ENCODE measurements at places on chromosomes 11 and 22. TPM values are rescaled to one million over a fixed set of nuclear protein-coding genes. Genes with fewer than 3 reads are reported as not detected.

DNA sequence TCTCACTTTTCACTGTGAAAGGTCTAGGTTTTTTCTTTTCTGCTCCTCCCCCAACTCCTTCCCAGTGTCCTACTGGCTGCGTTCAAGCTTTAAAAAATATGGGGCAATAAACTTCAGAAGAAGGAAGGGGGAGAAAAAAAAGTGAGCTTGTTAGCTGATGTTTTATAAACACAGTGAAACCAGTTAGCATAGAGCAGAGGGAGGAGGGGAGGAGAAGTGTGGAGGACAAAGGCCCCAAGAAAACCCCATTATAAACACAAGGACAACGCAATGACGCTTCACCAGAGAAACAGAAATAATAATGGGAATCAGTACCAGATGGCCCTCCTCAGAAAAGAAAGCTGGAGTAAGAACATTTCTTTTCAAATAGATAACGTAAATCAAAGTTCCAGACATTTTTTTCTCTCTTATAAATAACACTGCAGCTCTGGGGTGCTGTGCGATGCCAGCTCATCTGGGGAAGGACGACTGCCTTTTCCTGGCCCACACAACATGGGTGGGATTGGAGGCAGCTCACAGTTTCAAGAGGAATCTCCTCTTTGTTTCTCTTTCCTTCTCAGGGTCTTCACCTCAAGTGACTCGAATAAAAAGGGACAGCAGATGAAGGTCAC, 235.4 kb upstream of the NARS2 start:
- DNase-seq = no peak

DNA sequence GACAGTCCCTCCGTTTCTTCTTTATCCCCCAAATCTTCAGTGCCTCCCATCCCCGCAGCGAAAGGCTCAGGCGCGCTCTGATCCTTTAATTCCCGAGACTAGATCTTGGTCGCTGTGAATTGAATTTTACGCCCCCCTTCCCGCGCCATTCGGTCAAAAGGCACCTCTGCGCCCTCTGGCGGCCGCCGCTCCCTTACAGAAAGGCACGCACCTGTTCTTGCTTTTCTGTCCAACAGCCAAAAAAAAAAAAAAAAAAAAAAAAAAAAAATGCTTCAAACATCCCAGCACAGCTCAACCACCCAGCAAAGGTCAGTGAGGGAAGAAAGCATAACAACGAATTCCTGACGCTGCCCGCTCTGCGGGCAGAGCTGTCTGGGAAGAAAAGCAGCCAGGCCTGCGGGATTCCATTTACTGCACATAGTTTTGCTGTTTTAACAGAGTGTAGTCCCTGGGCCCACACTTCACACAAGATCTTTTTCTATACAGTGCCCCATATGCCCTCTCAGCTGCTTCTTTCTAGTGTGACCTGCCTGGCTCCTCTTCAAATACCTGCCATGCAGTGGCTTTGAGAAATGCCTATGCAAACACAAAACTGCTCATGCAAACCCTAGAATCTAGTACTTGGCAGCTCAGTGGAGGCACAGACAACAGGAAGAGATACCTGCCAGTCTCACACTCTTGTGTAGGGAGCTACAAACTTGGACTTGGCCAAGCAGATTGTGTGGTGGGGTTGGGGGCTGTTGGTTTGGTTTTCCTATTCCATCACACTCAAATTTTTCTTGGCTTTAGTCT, 1.3 kb upstream of the ESAM start:
- no peak for DNase-seq

GRCh38 chr11:14423633-14424032, 64.7 kb upstream of the RRAS2 start:
- DNase-seq = no peak

DNA sequence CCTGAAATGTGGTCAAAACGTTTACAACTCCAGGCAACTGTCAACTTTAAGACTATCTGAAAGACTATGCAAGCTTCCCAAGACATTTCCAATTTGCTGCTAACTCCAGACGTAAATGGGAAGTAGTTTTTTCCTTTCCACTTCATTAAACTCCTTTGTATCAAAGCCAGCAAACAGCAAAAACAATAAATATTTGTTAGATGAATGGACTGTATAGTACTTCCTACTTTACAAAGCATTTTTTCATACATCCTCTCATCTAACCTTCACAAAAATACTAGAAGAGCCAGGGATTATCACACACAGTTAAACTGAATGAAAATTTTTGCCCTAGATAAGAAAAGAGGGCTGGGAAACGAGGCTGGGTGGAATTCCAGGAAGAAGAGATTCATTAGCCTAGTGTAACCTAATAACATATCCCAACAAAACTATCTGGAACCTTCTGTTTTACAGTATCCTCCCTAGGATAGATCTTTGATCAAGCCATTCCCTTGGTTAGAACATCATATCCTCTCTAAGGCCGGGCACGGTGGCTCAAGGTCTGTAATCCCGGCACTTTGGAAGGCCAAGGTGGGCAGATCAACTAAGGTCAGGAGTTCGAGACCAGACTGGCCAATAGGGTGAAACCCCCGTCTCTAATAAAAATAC, 10.4 kb downstream of the NUP98 start:
- DNase-seq = peak; percentile 42

- DNase-seq = no peak
Measured at GRCh38 chr22:21819183-21819770, 48.2 kb downstream of the MAPK1 start.

GRCh38 chr11:108115500-108116140, 5.7 kb upstream of the ACAT1 start:
- DNase-seq = peak; percentile 95

Gene TBX10
- total RNA-seq = not detected

GRCh38 chr11:83195143-83195466, 1.6 kb downstream of the ANKRD42 start:
- no peak for DNase-seq

- DNase-seq = no peak
Measured at GRCh38 chr11:1653541-1654387, 24.2 kb downstream of the KRTAP5-5 start.

Gene RNF169
- 10.6 TPM for total RNA-seq

Gene MS4A6E
- total RNA-seq = not detected

Gene ADAMTS15
- 21.2 TPM for total RNA-seq

Gene NRXN2
- total RNA-seq = 1.4 TPM

DNA sequence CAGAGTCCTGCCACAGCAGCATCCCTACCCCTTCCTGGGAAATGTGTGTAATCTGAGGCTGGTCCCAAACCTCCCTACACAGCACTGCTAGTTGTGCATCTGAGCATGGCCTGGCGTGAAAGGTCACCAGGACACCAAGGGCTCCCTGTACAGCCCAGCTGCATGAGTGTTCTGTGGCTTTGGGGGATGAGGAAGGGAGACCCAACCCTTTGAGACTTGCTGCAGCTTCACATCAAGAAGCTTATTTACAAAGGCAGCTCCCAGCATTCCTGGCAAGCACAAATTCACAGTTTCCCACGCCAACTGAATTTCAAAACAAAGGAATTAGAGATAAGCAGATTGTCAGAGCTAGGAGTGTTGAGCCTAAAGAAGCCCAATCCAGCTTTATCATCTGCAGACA, 32.2 kb downstream of the CSNK2A3 start:
- DNase-seq = no peak

Gene C22orf23
- 0.39 TPM for total RNA-seq

GRCh38 chr11:61972672-61973475, 5.4 kb upstream of the FTH1 start:
- no peak for DNase-seq

- no peak for DNase-seq
Measured at GRCh38 chr11:26086028-26086427, 245.9 kb upstream of the ANO3 start.

Gene P2RY6
- 0.19 TPM for total RNA-seq

GRCh38 chr11:45926001-45926401, 3.5 kb downstream of the LARGE2 start:
- DNase-seq = no peak

Gene KIF18A
- 0.43 TPM for total RNA-seq

DNA sequence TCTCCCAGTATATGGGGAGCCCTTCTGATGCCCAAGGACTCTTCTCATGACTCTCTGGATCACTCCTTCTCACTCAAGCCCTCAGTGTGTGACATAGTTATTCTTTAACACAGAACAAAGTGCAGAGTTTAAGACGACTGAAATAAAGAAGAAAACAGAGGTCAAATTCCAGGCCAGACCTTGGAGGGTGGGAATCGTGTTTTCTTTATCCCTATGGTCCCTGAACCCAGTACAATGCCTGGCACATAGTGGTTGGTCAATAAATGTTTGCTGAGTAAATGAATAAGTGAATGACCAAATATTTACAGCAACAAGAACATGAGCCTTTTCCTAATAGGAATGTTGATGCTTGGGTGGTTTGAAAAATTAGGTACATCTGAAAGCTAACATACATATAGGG, 28.8 kb downstream of the VSTM5 start:
- no peak for DNase-seq

DNA sequence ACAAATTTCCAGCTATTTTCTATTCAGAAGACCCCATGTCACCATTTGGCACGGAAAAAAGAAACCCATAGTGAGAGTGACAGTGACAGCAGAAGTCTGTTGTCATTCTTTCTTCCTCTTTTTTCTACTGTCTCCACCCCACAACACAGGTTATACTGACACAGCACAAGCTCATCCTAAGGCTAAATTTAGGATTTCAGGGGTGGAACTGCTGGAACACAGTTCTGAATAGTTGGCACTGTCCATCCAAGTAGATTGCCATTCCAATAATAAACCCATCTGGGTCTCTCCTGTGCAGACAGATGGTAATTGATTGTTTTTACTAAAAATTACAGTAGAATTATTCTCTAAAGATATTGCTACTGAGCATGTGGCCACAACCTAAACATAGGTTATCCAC, 95.2 kb upstream of the C11orf87 start:
- DNase-seq = no peak

GRCh38 chr11:107198490-107199007, 180.3 kb upstream of the GUCY1A2 start:
- no peak for DNase-seq

Gene STX3
- 18.1 TPM for total RNA-seq

DNA sequence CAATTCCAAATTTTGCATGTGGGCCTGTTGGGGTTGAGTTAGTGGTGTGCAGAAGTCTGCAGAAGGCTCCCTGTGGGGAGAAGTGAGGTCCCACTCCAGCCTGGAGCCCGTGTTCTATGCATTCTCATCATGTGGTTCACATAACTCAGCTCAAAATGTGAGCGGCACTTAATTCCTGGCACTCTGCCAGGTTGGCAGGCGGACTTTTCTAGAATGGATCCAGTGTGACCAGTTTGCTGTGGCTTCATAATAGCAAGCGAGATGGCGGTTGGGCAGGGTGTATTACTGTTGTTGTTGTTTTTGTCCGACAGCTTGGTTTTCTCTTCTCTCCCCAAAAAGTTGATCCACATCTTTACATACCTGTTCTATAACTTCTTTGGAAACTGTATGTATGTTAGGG, 146.8 kb upstream of the TTC12 start:
- DNase-seq = no peak
